ENCODE measurements at places on chromosomes 7 and 10. TPM values are rescaled to one million over a fixed set of nuclear protein-coding genes. Genes with fewer than 3 reads are reported as not detected.
A peak's percentile ranks its signal among the peaks of the same experiment; 100 is the strongest.

DNA sequence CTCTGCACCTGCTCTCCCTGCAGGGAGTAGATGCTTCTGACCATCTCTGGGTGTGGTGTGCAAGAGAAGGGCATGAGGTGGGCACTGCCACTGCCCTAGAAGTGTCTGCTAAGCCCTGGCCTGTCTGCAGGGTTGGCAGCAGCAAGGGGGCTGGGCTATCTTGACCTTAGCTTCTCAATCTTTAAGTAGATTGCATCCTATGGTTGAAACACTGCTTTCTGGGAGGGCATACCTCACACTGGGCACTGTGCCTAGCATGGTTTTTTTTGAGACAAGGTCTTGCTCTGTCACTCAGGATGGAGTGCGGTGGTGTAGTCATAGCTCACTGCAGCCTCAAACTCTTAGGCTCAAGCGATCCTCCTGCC is 54.9 kb downstream of the CLIP2 start:
- no peak for DNase-seq

Gene RARRES2
- total RNA-seq: 214 TPM

GRCh38 chr7:80918909-80919721 is at the start of gene SEMA3C:
Gene SEMA3C (minus strand): TSS chr7:80919051. CDS start chr7:80916781, 2,270 bp downstream.
- peak; percentile 92 for DNase-seq

Gene FOXI2
- total RNA-seq: 1.3 TPM

- peak; percentile 44 for DNase-seq
Measured at GRCh38 chr10:24463611-24464426, 254.9 kb downstream of the KIAA1217 start.

Gene GHRHR
- total RNA-seq: not detected

- no peak for DNase-seq
Measured at GRCh38 chr10:114687459-114687858, 29.4 kb upstream of the ABLIM1 start.

Gene MYL10
- not detected for total RNA-seq

GRCh38 chr7:108809356-108809755 is 239.7 kb downstream of the DNAJB9 start:
- DNase-seq: no peak

DNA sequence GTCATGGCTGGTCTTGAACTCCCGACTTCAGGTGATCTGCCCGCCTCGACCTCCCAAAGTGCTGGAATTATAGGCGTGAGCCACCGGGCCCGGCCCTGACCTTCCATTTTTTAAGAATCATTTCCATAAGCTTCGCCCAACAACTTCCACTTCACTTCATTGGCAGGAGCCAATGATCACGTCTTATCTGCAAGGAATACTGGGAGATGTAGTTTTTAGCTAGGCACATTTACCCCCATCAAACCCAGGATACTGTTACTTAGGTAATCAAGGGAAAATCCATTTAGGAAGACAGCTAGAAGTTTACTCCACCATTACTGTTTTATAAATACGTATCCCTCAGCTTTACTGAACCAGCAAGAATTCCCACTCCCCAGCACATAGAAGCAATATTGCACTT is 3.4 kb upstream of the CDK13 start:
- no peak for DNase-seq

Gene PPIF
- 22.6 TPM for total RNA-seq

DNA sequence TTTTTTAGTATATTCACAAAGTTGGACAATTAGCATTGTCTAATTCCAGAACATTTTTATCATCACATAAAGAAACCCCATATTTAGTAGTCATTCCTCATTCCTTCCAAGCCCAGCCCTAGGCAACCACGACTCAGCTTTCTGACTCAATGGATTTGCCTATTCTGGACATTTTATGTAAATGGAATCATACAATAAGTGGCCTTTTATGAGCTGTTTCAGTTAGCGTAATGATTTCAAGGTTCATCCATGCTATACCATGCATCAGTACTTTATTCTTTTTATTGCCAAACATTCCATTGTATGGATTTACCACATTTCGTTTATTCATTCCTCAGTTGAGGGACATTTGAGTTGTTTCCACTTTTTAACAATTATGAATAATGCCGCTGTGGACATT is 249.2 kb downstream of the DYNC1I1 start:
- no peak for DNase-seq
